ENCODE measurements at places on chromosomes 4 and X.

DNA sequence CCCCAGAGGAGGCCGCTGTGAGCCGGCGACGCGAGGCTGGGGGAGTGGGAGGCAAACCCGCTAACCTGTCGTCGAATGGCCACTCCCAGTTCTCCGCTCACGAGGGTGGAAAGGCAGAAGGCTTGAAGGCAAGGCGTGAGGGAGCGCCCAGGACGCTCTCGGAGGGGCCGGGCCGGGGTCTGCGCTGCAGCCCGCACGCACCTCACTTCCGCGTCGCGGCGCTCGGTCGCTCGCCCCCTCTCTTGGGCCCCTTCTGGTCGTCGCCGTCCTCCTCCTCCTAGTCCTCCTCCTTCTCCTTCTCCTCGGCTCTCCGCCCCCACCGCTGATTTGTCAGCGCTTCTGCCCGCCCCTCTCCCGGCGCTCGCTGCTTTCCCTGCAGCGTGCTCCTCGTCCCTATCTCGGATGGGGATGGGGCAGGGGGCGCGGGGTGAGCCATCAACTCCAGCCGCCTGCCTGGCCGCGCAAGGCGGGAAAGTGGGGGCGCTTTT is at the start of gene SNCA:
Gene SNCA (minus strand): TSS at position 265 of the 488 bp plus-strand sequence. CDS start 1,494 bp downstream, outside the sequence.
- DNase-seq = no peak

DNA sequence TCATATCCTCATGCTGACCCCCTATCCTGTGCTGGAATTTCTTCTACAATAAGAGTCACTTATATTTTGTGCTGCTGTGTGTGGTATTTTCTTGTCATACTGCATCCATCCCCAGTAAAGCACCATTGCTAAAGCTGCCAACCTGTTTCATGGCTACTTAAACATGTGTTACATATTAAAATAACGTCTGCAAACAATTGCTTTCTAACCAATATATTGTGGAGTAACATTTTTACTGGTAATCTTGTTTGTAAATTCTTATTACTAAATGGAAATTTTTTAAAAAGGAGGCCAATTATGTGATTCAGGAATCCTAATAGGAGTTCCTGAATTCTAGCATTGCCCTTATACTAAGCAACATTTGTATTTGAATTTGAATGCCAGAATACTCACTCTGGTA is 160.3 kb upstream of the VEGFC start:
- DNase-seq = no peak

DNA sequence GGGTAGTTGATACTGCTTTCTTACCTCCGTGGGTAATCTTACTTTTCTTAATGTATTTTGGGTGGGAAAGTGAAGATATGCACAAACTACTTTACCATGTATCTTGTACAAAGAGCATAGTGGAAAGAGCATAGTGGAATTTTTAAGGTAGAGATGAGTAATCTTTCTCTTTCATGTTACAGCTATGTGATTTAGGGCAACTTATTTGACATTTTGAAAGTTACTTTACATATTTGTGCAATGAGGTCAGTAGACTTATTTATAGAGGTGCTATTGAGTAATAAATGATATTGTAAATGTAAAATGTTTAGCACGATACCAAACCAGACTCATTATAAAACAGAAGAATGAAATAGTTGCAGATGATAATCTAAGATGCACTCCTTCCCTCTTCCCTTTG is 351.2 kb downstream of the TRAM1L1 start:
- no peak for DNase-seq

- DNase-seq = no peak
These were observed 24.1 kb upstream of the MAP9 start for GRCh38 chr4:155400893-155401292.

DNA sequence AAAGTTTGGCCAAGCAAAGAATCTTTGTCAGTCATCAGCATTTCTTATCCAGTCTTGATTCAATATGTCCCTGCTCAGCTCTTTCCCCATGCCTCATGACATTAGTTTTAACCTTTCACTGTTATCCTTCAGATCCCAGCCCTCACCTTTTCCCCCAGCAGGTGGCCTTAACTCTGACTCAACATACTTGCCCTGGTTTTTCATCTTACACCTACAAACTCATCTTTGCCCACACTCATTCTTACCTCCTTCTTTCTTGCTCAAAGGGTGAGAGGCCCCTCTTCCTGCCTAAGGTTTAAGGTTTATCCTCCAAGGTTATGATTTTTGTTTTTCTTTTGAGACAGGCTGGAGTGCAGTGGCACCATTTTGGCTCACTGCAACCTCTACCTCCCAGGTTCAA is 10.6 kb upstream of the ANXA5 start:
- DNase-seq = no peak

DNA sequence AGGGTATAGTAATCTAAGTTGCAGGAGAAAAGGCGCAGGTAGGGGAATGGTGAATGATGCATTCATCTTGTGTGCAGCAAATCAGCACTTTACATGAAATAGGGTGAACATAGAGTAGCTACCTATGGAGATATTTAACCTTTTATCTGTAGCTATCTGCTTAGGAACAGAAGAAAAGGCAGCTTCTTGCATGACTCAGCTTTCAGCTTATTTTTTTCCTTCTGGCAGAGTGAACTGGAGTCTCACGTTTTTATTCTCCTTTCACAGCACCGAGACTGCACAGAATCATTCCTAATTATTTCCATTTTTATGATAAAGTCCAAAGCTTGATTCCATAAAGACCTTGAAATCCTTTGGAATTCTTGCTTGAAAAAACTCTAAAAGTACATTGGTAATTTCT is 4.8 kb upstream of the SCOC start:
- no peak for DNase-seq

DNA sequence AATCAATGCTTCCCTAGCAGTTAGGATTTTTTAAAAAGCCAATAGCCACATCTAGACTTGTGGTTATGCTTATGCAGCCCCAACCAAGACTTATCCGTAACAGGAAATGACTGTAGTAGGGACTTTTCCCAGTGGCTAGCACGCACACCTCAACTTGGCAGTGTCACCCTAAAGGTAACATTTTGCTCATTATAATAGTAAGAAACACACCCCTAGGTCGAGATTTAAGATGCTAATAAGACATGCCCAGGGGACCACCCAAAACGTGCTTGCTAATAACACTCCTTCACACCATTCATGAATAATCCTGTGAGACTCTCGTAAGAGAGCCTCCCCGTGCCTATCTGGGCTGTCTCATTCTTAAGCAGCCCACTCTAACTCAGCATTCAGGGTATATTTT is 195.3 kb downstream of the CHIC1 start:
- DNase-seq = no peak

- DNase-seq = no peak
These were observed 97.8 kb downstream of the TMEM47 start for GRCh38 chrX:34559325-34559724.

Data from NCI-H1105 (cell line).